DMS79 (cell line): ENCODE measurements at places on chromosomes 1 and 21.

DNA sequence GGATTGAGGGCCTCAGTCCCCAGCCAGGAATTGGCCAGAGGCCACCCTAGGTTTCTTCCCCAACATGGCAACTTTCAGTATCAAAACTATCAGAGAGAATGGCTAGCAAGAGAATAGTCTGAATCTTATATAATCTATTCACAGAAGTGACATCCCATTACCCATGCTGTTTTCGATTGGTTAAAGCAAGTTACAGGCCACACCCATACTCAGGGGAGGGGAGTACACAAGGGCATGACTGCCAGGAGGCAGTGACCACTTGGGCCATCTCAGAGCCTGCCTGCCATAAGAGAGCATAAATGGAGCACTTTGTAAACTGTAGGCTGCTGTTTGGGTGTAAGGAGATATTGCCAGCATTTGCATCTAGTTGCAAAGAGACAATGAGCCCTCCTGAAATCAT, 65.4 kb downstream of the FAM163A start:
- DNase-seq: no peak

DNA sequence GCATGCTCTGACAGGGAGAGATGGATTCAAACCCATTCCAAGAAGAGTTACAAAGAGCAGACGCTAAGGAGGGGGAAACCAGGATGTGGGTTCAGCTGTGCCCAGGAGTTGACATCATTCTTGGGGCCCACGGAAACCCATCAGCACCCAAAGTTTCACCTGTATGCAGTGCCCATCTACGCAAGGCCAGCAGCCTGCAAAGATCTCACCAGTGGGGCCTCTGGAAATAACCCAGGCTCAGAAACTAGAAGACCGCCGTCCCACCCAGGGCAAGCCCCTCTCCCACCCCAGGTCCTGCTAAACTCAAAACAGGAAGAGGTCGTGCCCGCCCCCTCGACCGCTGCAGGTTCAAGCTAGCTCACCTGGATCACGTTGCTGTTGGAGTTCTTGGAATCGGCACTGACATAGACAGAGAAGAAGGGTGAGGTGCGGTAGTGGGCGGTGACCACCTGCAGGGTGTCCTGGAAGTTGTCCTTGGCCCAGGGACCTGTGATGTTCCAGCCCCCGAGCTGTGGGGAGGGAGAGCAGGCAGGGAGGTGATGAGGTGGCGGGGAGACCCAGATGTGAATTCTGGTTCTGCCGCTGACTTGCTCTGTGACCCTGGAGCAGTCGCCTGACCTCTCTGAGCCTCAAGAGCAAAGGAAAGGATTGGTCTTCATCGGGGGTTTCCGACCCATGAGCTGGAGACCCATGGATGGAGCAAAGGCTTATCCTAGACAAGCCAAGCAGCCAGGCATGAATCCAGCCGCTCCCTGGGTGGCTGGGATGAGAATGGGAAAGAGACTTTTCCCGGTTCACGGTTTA, 31.7 kb downstream of the ECE1 start:
- no peak for DNase-seq

- no peak for DNase-seq
Observed at GRCh38 chr1:243712941-243713340, 137.1 kb downstream of the AKT3 start.

DNA sequence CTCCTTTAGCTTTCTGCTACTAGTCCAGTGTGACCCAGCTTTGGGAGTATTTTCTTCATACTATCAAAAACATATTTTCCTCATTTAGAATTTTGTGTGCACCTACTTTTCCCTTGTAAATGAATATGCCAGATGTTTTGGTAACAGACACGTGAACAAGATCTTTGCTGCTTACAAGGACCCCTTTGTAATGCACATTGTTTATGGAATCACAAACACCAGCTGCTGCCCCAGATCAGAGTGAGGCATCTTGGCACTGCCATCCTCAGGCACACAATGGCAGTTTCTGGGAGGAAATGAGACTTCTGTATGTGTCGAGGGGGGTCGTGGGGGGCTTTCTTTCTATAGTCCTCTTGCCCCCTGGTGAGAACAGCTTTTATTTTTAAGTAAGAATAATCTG, 115.7 kb downstream of the RGL1 start:
- no peak for DNase-seq

DNA sequence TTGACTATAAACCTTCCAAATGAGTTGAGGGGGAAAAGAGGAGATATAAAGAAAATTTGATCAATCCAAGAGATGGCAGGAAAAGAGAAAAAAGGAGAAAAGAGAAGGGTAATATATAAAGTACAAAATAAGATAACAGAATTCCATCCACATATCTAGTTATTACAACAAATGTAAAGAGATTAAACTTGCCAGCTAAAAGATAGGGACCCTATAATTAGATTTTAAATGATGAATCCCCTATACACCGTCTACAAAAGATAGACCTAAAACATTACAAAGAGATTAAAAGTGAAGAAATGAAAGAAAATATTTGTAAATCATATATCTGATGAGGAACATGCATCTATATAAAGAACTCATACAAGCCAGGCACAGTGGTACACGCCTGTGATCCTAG, 63.1 kb downstream of the CHD5 start:
- no peak for DNase-seq

GRCh38 chr1:92538048-92538412, 51.3 kb upstream of the GFI1 start:
- no peak for DNase-seq

DNA sequence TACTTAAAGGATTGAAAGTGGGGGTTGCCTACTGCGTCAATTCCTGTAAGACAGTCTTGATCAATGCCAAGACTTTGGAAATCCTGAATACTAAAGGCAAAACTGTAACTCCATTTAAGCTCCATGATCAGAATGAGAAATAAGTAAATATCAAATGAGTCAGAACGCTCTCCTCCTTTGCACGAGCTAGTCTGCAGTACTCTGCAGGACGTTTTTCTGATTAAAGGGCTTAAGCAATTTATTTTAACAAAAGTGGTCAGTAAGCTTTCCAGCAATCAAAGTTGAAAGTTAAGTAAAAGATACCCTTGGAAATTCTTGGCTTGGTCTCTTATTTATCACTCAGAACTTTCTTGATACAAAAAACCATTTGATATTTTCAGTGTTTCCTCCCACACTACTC, 35.7 kb upstream of the ARHGAP29 start:
- no peak for DNase-seq

DNA sequence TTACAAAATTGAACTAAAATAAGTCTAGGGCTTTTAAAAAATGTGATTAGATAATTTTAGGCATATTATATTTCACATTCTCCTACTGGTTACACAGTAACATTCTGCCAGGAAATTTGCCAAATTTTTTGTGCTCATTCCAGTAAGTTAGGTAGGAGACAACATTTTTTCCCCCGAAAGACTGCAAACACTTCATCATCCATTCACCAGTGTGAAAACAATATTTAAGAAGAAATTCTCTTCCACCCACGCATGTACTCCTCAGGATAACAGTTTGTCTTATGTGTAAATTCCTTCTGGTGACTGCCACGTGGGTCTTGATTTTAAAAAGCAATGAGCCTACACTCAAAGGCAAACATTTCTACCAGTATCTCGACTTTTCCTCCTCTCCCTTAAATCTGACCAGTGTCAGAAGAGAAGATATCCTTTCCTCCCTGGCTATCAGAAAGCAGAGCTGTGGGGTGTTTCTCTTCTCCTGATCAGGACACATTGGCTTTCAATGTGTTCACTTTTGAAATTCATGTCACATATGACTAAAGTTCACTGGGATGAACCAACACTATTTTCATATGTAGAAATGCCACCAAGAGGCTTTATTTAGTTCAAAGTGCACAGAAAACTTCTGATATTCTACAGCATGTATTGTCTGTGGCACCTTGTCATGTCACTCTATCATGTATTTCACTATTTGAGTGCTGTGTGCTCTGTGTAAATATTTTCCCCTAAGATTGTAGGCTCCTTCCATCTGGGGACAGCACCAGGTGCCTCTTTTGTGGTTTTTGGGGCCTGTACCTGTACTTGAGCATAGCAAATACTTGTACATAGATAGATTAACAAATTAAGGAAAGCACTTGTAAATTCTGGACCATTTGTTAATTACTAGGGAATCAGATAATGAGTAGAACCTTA, 38.6 kb downstream of the LHX9 start:
- DNase-seq: no peak

DNA sequence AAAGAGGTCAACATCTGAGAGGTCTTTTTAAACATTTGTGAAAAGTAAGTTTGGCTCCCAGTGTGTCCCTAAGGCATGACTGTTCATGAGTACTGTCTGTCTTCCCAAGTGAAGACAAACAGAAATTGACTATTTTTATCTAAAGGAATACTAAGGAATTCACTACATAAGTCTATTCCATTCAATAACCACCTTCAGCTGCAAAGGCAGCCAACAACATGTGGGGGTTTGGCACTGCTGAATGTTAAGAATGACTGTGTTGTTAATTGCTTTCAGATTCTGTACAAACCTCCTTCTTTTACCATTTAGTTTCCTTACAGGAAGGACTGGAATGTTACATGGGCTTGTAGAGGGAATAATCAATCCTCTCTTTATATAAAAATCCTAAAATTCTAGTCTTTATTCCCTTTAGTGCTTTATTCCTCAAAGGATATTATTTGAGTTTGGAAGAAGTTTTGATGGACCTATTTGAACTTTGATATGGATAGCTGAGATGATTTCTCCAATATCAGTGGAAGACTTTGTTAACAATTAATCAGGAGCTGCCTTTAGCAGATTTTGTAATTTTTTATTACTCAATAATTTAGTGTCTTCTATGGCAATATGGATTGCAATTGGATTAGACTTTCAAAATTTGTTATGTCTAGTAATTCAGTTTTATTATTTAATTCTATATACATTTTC, 201.7 kb upstream of the CHRM3 start:
- DNase-seq: no peak

DNA sequence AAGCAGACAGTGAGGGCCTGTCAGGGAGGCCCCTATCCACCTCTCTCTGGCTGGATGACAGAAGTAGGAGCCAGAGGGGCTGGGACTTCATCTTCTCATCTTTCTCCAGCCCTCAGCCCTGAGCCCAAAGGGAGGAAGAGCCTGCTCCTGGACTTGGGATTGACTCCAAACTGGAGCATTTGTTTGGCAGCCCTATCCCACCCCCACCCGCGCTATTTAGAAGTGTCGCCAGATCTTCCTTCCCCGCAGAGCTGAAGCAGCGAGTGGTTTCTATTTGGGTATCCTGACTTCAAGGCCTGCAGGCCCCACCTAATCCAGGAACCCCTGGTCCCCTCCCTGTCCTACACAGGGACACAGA, 9.6 kb downstream of the NES start:
- DNase-seq: no peak

GRCh38 chr1:4595341-4596225, 58.8 kb upstream of the AJAP1 start:
- DNase-seq: no peak

GRCh38 chr1:63523738-63524137, 413 bp downstream of the EFCAB7 start:
- DNase-seq: peak; percentile 59

DNA sequence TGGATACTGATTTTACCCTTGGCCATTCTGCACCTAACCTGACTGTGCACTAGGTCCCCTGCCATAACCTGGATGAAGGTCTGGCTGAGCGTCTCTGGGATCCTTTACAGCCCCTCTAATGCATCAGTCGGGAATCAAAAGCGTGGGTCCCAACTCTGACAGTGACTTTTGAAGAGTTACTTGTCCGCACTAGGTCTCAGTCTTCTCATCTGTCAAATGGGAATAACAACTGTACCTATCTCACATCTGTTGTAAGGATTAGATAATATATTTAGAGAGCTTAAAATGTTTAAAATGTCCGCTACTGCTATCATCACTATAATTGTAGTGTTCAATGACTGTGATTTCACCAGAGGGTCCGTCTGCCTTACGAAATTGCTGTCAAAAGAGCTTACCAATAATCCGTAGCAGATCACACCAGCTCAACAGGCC, 746 bp downstream of the TADA1 start:
- no peak for DNase-seq

DNA sequence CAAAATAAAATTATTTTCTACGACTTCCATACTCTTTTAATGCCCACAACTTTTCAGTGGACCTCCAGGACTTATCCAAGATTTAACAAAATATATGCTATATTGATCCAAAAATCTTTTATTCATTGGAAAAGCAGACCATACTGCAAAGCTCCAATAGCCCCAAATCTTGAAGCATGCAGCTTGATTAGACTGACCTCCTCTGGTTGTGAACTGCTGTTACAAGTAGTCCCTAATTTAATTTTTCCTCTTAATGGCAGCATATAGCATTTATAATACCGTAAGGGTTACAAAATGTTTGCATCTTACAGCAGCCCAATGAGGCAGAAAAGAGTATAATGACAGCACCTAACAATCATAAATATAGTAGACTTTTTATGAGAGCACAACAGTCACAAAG, 49.8 kb downstream of the TPR start:
- no peak for DNase-seq

DNA sequence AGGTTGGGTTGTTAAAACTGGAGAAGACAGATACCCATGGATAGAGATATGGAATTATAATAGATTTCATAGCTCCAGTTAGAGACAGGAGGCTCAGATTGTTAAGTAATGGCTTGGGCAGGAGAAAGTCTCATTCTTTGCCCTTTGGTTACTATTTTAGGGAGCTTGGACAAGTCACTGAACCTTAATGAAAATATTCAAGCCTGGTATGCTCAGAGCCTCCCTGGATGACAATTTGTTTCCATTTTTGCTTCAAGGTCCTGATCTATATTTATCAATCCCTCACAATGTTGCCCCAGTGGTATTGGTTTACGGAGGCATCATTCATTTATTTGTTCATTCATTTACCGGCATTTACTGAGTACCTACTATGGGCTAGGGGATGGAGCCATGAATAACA, 37.5 kb downstream of the RCSD1 start:
- DNase-seq: no peak

DNA sequence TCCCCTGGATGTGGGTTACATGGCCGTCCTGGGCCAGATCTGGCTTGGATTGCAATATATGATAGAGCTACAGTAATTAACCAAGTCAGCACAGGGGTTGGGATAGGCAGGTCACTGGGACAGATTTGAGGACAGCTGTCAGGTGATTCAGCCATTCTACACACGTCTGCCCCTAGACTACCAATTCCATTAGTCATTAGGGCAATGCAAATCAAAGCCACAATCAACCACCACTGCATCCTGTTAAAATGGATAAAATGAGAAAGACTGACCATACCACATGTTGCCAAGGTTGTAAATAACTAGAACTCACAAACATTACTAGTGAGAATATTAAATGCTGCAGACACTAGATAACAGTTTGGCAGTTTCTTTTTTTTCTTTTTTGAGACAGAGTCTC, 16.0 kb downstream of the C21orf58 start:
- no peak for DNase-seq

GRCh38 chr1:3149277-3149676, 80.3 kb downstream of the PRDM16 start:
- DNase-seq: no peak

- no peak for DNase-seq
Observed at GRCh38 chr21:40018871-40019475, 151.7 kb downstream of the PCP4 start.

DNA sequence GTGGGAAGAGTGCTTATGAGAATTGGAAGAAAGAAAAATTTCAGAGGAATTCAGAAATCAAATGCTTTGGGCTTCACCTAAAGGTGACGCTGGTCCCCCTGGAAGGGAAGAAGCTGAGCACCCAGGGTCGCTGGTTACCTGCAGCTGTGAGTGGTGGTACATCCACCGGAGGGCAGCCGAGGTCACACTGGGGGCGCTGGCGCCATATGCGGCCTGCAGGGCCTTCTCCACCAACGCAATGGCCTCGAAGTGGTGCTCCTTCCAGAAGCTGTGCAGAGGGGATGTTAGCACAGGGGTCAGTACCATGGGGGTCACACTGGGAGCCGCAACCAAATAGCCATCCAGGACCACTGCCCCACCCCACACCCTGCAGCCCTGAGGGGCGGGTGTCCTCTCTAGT, 6.1 kb downstream of the AKR7A2 start:
- no peak for DNase-seq

GRCh38 chr21:46465651-46466050, 7.0 kb downstream of the DIP2A start:
- no peak for DNase-seq
